ENCODE measurements at places on chromosomes 16 and 17.

GRCh38 chr16:12461201-12461600, 342.5 kb downstream of the CPPED1 start:
- no peak for DNase-seq

- DNase-seq: no peak
Measured at GRCh38 chr16:19213885-19214284, 45.8 kb downstream of the SYT17 start.

- no peak for DNase-seq
Measured at GRCh38 chr17:66357037-66357436, 54.6 kb downstream of the PRKCA start.

GRCh38 chr17:45410144-45411091, 22.3 kb downstream of the ARHGAP27 start:
- no peak for DNase-seq

DNA sequence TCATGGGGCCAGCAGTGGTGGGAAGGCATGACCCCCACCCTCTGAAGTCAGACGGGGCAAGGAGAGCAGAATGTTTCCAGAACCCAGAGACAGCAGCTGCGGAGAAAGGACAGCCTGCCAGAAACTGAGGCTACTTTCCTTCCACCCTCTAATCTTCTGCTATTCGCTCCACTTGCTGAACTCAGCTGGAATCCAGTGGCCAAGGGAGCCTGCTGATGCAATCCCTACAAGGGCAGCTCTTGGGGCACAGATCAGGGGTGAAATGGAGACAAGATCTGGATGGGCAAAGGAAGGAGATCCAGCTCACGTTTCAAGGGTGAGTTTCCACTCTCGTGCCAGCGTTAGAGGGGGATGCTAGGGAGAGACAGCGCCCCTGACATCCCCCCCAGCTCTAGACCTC, 479.1 kb downstream of the SLC39A11 start:
- no peak for DNase-seq

All from NCI-H2081 treated with DMSO at 0.1 percent for 48 hours (cell line).